ENCODE measurements at places on chromosomes 3 and 15. TPM values are rescaled to one million over a fixed set of nuclear protein-coding genes. Genes with fewer than 3 reads are reported as not detected.

- no peak for DNase-seq
- no peak overlapping the region for H3K4me3 ChIP-seq
- H3K27me3 ChIP-seq = no peaks in the 10 kb centered on the region
- no peaks in the 10 kb centered on the region for H3K36me3 ChIP-seq
Measured at GRCh38 chr15:47301481-47301880, 415.8 kb upstream of the SEMA6D start.

DNA sequence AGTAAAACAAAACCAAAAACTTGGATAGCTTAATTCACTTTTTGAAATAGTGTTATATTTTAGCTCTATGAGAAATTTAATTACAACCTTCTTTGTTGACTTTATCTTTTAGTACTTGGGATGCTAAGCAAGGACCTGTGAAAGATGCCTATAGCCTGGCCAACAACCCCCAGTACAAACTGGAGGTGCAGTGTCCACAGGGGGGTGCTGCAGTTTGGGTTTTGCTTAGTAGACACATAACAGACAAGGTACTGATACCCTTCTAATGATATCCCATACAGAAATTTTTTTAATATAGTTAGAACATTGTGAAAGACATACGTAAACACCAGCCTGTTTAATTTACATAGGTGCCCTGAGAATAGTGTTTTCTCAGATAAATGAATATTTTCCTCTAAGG, 35.3 kb downstream of the CAPN7 start:
- H3K4me3 ChIP-seq = no peak overlapping the region
- DNase-seq = no peak
- no peaks in the 10 kb centered on the region for H3K27me3 ChIP-seq
- H3K4me1 ChIP-seq = peaks cover 7% of the 10 kb centered on the region

DNA sequence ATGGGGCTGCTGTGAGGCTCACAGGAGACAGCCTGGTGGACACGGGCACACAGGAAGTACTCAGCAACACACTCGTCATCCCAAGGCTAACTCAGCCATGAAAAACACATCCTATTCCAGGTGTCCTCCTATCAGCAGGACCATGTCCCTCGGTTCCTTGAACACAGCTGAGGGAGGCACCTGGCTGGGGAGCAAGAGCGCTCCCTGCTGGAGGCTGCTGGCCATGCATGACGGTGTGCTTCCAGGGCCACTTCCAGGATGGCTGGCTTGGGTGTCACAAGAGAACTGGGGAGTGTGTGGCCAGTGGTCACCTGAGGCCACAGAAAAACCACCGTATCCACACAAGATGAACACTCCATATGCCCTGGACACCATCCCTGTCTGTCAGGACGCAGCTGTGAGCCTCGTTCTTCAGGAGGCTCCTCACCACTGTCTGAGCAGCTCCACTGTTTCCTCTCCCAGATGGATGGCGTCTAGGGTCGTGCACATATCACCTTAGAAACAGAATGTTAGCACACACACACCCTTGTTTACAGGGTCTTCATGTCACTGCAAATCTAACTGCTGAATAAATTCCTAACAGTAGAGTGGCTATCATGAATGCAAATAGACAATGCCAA, 31.0 kb downstream of the POC1A start:
- no peak overlapping the region for H3K4me3 ChIP-seq
- DNase-seq = peak; percentile 65
- no peaks in the 10 kb centered on the region for H3K27me3 ChIP-seq
- H3K4me1 ChIP-seq = peaks cover 34% of the 10 kb centered on the region
- no peak overlapping the region for H3K27ac ChIP-seq

GRCh38 chr3:109188741-109189140, 52.2 kb downstream of the C3orf85 start:
- no peak for DNase-seq
- no peaks in the 10 kb centered on the region for H3K27me3 ChIP-seq
- H3K4me1 ChIP-seq = no peaks in the 10 kb centered on the region
- H3K4me3 ChIP-seq = no peak overlapping the region

- DNase-seq = no peak
- H3K27ac ChIP-seq = no peak overlapping the region
- H3K36me3 ChIP-seq = no peaks in the 10 kb centered on the region
- no peaks in the 10 kb centered on the region for H3K4me1 ChIP-seq
Measured at GRCh38 chr3:130539005-130539404, 22.0 kb downstream of the COL6A6 start.

DNA sequence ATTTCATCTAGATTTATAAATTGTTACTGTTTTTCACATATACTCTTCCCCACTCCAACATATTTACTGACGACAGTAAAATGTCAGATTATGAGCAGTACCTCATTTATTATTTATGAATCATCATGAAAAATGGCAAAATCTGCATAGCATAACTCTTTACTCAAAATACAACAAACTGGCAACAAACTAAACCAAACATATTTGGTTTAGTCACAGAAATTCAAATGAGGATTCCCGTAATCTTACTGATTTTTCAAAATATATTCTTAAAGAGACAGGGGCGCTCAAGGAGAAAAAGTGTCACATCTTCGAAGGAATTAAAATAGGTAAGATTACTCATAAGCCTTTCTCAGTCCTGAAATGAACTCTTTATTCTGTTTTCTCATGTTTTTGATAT, 3.0 kb upstream of the GPR87 start:
- H3K36me3 ChIP-seq = peaks cover 3% of the 10 kb centered on the region
- H3K4me1 ChIP-seq = peaks cover 29% of the 10 kb centered on the region
- H3K27me3 ChIP-seq = peaks cover 5% of the 10 kb centered on the region
- no peak overlapping the region for H3K4me3 ChIP-seq
- no peak overlapping the region for H3K27ac ChIP-seq
- no peak for DNase-seq

DNA sequence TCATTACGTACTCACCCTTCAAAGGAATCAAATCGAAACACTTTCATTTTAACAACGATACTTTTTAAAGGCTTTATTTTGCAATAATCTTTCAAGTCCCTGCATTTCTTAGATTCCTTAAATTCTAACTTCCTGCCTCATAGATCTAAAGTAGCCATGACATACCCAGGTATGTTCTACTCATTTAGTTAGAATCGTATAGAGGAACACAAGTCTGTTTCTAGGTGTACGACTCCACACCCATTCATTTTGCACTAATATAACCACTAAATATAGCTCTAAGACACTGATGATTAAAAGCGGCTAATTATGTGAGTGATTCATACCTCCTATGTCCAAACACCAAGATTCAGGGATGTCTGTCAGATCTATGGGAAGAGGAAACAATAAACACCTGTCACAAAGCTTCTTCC, 1.3 kb downstream of the ATP13A3 start:
- H3K36me3 ChIP-seq = peaks cover 39% of the 10 kb centered on the region
- H3K4me1 ChIP-seq = peaks cover 65% of the 10 kb centered on the region
- peaks cover 1% of the 10 kb centered on the region for H3K27me3 ChIP-seq
- H3K27ac ChIP-seq = peak overlapping the region; percentile 95
- H3K4me3 ChIP-seq = peak overlapping the region; percentile 96

- H3K36me3 ChIP-seq = no peaks in the 10 kb centered on the region
- no peak overlapping the region for H3K4me3 ChIP-seq
- H3K4me1 ChIP-seq = peaks cover 4% of the 10 kb centered on the region
- no peak for DNase-seq
- no peaks in the 10 kb centered on the region for H3K27me3 ChIP-seq
Measured at GRCh38 chr15:93562395-93563123, 473.5 kb upstream of the RGMA start.

DNA sequence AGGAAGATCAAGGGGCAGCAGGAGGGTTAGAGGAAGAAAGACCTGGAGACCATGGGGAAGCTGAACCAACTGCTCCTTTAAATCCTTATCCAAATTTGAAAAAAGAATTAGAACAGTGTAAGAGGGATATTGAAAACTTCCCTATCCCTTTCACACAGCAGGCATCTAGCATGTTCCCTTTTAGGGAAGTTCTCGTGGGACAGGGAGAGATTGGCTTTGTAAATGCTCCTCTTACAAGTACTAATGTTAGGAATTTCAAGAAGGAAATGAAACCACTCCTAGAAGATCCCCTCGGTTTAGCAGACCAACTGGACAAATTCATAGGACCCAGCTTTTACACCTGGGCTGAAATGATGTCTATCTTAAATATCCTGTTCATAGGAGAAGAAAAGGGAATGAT, 41.5 kb downstream of the PPCDC start:
- H3K27ac ChIP-seq = no peak overlapping the region
- H3K36me3 ChIP-seq = peaks cover 38% of the 10 kb centered on the region

DNA sequence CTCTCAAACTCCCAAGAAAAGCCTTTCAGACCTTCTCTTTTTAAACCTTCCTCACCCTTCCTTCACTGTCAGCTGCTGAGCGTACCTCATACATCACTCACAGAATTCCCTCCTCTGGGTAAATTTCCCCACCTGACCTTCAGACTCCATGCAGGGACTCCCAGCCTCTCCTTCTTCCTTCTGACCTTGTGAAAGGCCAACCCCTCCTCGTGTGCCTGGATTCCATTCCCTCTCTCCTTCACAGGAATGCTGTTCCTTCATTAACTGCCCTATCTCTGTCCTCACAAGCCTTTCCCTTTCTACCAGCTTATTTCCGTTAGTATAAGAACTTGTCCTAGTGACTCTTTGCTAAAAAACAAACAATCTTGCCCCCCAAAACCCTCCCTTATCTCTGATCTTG, 69.7 kb upstream of the MME start:
- no peaks in the 10 kb centered on the region for H3K4me1 ChIP-seq
- H3K4me3 ChIP-seq = no peak overlapping the region
- no peaks in the 10 kb centered on the region for H3K36me3 ChIP-seq

DNA sequence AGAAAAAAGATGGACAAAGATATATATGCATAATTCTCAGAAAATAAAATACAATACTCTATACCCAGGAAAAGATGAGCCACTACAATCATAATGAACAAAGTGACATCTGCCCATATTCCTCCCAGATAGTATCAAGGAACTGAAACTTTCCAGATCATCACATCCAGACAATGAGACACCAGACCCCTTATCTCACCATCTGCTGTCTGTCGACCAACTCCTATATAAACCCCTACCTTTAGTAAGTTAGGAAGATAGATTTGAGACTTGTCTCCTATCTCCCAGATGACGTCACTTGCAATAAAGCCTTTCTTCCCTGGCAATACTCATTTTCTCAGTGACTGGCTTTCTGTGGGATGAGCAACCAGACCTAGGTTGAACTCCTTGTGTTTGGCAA, 1071.6 kb downstream of the PLOD2 start:
- H3K4me3 ChIP-seq = no peak overlapping the region

DNA sequence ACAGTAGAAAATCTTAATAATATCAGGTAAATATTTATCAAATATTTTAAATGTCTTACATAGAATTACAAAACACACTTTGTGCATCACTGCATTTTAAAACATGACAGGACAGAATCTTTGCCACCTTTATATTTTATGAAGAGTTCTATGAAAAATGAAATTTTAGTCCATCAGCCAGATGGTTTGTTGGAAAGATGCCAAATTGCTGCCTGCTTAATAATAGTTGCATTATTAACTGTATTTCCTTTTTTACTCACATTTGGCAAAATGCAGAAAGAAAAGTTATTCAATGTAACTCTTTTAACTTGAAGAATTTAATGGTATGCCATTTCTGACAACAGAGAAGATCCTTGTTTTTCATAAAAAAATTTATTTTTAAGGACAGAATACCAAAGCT, 1271.6 kb downstream of the NSUN3 start:
- DNase-seq = no peak
- H3K27ac ChIP-seq = no peak overlapping the region
- no peak overlapping the region for H3K4me3 ChIP-seq

- no peaks in the 10 kb centered on the region for H3K36me3 ChIP-seq
- DNase-seq = no peak
- H3K4me1 ChIP-seq = no peaks in the 10 kb centered on the region
- no peak overlapping the region for H3K27ac ChIP-seq
- H3K4me3 ChIP-seq = no peak overlapping the region
- no peaks in the 10 kb centered on the region for H3K27me3 ChIP-seq
Measured at GRCh38 chr3:61315871-61316270, 64.6 kb upstream of the FHIT start.

- H3K4me3 ChIP-seq = no peak overlapping the region
- no peak for DNase-seq
- H3K27me3 ChIP-seq = no peaks in the 10 kb centered on the region
- H3K36me3 ChIP-seq = no peaks in the 10 kb centered on the region
- no peaks in the 10 kb centered on the region for H3K4me1 ChIP-seq
Measured at GRCh38 chr3:139608108-139608380, 68.5 kb upstream of the RBP1 start.

DNA sequence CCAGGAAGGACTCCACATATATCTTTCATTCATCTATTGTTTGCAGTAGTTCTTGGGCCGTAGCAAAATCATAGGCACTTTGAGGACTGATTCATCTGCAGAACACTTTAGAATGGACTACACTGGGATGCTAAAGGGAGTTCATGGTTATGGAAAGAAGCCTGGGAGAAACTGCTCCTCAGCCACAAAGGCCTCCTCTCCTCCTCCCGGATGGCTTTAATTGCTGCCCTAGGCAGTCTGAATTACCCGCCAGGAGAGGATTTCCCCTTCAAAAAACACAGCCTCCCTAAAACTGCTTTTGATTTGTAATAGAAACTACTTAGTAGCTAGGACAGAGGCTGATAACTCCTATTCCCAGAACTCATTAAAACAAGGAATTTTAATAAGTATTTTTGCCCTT, 4.6 kb downstream of the TMEM266 start:
- H3K27ac ChIP-seq = no peak overlapping the region
- H3K4me1 ChIP-seq = peaks cover 31% of the 10 kb centered on the region
- H3K27me3 ChIP-seq = peaks cover 59% of the 10 kb centered on the region
- H3K36me3 ChIP-seq = peaks cover 2% of the 10 kb centered on the region

DNA sequence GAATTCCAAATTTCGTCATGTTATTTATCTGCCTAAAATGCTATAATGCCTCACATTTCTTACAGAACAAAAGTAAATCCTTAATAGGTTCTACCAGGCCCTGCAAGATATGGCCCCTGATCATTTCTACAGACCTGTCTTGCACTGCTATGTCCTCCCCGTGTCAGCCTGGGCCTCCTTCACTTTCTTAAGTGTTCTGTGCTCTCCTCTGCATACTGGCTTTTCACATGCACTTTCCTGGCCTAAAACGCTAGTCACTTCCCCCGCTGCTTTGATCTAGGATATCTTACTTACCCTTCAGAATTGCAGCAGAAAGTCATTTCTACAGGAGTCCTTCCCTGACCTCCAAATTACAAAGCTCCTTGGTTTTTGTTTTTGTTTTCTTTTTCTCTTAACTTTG, 551.3 kb downstream of the NSUN3 start:
- no peaks in the 10 kb centered on the region for H3K4me1 ChIP-seq
- H3K36me3 ChIP-seq = no peaks in the 10 kb centered on the region
- H3K27ac ChIP-seq = no peak overlapping the region
- no peak overlapping the region for H3K4me3 ChIP-seq

GRCh38 chr3:51935886-51936755, 5.6 kb downstream of the RRP9 start:
- H3K4me1 ChIP-seq = peaks cover 36% of the 10 kb centered on the region
- no peak overlapping the region for H3K4me3 ChIP-seq
- H3K36me3 ChIP-seq = peaks cover 43% of the 10 kb centered on the region
- no peak for DNase-seq

GRCh38 chr3:169998668-169999131, 32.1 kb downstream of the SEC62 start:
- H3K27me3 ChIP-seq = no peaks in the 10 kb centered on the region
- H3K4me3 ChIP-seq = no peak overlapping the region
- H3K36me3 ChIP-seq = peaks cover 19% of the 10 kb centered on the region
- H3K4me1 ChIP-seq = peaks cover 26% of the 10 kb centered on the region

The DZIP1L gene
- 0.16 TPM for total RNA-seq

The PCLAF gene
- 58.6 TPM for total RNA-seq

The ZNF660 gene
- total RNA-seq = 0.21 TPM

The RBPMS2 gene
- total RNA-seq = not detected

The NR2E3 gene
- not detected for total RNA-seq

The CKMT1A gene
- total RNA-seq = 0.16 TPM

The SLC9C1 gene
- total RNA-seq = not detected
